Foreskin fibroblast (primary cell): ENCODE measurements at places on chromosomes 1 and 21.

DNA sequence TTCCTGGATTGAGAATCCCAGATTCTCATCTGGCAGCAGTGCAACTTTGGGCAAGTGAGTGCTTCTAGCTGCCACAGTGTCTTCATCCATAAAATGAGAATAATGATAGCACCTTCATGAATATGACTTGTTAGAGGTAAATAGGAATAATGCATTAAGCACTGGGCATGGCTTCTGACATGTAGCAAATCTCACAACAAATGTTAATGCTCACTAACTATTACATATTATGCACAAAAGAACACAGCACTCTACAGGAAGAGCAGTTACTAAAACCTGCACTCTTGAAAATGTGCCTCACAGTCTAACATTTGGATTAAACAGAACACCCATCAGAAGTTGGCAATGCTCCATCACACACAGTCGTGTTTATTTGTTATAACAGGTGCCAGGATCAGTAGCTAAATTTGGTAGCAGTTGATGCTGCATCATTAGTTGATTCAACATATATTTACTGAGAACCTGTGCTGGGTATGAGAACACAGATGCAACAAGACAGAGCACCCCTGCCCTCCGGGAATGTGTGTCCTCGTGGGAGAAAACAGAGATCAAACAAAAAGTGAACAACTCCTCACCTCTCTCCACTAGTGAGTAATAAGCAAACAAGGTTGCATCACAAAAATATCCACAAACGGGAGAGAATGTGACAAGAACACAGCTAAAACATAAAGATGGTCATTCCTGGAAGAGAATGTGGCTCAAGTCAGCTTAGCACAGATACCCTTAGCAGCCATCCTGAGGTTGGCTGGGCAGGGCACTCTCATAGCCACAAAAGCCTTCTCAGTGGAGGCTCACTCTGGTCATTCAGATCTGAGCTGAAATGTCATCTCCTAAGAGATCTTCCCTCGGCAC is 26.2 kb upstream of the LBR start:
- DNase-seq, result no peak

DNA sequence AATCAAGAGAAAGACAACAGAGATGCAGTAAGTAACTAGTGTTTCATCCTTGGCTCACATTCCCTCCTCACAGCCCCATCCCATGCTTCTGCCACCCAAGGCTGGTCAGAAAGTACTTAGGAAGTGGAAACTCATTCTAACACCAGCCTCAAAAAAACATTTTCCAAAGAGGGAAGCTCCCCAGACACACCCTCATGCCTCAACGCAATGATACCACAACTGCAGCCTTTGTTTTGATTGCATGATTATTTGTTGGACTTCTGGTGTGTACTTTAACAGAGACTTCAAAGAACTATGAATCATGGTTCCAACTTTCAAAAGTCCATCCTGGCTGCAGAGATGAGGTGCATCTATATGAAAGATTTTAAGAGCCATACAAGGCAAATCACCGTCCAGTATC is 45.2 kb upstream of the KCNA3 start:
- DNase-seq, result no peak

GRCh38 chr1:157312082-157312812 is 174.1 kb upstream of the ETV3 start:
- peak; percentile 2 for DNase-seq

DNA sequence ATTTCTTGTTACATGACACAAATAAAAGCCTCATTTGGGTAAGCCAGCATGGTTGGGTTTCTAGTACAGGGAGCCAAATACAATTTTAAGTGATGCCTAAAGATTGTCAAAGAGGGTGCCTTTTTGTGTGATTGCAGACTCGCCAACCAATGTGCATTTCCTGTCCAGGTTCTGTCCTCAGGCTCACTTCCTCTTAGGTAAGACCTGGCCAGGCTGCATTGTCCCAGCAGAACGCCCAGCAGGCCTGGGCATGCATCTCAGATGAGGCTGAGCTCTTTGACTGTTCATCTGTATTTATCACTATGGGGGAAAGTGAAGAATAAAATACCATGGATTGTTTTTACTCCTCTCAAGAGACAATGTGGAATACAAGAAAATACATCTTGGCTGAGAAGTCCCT is 49.7 kb downstream of the KCNC4 start:
- DNase-seq, result no peak

DNA sequence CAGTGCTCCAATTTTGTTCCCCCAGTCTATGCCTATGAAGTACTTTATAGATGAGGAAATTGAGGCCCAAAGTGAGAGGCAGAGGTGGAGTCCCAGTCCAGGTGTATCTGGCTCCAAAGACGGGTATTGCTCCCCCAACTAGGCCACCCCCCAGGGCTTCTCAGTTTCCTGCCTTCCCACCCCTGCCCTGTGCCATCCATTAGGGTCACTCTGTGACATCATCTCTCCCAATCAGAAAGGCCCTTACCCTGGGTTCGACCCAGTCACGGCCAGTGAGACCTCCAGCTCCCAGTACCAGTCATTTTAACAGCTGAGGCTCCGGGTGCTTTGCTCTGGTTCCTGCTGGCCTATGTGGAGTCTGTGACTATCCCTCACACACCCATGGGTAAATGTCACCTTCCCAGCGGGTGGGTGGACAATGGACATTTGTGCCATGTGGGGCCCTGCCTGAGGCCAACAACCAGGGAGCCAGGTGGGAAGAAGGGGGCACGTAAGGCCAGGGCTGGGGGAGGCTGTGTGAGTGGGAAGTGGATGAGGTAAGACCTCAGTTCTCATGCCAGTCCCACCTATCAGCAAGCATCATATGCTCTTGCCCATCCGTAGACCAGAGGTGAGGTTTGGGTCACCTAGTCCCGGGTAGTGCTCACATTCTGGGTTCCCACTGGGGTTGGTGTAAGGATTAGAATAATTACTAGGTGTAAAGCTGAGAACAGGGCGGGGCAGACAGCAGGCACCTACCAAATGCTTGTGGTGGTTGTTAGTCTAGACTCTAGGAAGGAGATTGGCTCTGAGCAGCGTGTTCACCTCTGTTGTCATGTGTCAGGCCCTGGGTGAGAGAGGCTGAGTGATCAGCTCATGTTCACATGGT is 685.9 kb downstream of the MATN1 start:
- no peak for DNase-seq

GRCh38 chr1:248841702-248842395 is 3.8 kb downstream of the ZNF672 start:
- peak; percentile 48 for DNase-seq

- no peak for DNase-seq
These were observed 18.6 kb downstream of the TMEM201 start for GRCh38 chr1:9607352-9607751.

- no peak for DNase-seq
These were observed 46.5 kb downstream of the OLFML3 start for GRCh38 chr1:114025609-114026401.

- no peak for DNase-seq
These were observed 798.1 kb downstream of the ADGRL2 start for GRCh38 chr1:82598812-82599211.

DNA sequence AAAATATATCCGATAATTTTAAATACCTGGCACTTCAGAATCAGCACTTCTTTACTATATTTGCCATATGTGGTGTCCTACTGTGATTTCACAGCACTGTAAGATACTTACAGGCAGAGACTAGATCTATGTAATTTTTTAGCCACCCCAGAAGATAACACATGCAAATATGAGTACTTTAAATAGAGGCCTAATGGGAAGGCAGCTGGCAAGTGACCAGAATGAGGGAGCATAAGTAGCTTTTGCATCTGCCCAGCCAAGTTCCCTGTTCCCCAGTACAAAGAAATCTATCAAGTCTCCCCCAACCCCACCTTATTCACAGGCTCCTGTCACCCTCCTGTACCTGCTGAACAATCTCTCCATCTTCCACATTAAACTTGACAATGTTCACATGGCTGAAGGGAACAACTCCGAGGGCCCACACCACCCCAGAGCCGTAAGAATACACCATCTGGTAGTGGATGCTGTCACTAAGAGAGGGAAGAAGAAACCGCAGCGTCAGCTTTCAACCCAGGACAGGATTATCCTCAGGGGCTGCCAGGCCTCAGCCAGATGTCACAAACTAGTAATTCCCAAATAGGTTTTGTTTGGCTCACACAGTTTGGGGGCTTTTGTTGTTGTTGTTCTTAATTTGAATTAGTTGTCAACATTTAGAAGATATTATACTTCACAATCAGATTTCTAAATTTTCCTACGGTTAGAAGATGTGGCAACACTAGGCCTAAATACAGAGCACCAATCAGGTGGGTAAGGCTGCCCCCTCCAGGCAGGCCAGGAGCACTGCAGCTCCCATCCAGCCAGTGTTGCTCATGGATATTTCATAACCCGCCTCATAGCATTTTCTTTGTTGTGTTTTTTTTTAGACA is 10.4 kb downstream of the EMC1 start:
- DNase-seq, result peak; percentile 57

GRCh38 chr1:205375835-205376545 is 19.3 kb upstream of the KLHDC8A start:
- DNase-seq, result no peak

DNA sequence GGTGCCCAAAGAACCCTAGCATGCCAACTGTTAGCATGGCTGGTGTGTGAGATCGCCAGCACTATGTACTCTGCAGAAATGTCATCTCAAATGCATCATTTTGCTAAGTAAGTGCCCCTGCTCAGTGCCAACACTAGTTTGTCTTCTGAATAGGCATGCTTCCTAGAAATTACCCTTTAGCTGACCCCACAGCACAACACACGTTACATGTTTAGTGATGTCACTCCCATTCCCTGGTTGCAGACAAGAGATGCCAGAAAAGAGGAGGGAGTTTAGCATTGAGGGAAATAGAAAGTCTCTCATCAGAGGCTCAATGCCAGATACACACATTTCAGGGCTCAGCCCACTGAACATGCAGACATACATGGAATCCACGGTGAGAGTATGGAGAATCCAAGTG is 9.3 kb upstream of the ST6GALNAC3 start:
- DNase-seq, result no peak

DNA sequence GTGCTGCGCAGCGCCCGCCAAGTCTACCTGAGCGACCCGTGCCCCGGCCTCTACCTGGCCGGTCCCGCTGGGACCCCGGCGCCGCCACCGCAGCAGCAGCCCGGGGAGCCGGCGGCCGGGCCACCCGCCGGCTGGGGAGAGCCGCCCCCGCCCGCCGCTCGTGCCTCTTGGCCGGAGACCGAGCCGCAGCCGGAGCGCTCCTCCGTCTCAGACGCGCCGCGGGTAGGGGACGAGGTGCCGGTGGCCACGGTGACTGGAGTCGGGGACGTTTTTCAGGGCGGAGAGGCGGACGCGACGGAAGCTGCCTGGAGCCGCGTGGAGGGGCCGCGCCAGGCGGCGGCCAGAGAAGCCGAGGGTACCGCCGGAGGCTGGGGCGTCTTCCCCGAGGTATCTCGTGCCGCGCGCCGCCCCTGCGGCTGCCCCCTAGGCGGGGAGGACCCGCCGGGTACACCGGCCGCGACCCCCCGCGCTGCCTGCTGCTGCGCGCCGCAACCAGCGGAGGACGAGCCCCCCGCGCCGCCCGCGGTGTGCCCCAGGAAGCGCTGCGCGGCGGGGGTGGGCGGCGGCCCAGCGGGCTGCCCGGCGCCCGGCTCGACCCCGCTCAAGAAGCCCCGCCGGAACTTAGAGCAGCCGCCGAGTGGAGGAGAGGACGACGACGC is 646 bp downstream of the IER5 start:
- peak; percentile 24 for DNase-seq

- DNase-seq, result peak; percentile 66
These were observed 91.5 kb downstream of the IER5 start for GRCh38 chr1:181179987-181180365.

- peak; percentile 100 for DNase-seq
These were observed 65.1 kb upstream of the JUN start for GRCh38 chr1:58848818-58849411.

DNA sequence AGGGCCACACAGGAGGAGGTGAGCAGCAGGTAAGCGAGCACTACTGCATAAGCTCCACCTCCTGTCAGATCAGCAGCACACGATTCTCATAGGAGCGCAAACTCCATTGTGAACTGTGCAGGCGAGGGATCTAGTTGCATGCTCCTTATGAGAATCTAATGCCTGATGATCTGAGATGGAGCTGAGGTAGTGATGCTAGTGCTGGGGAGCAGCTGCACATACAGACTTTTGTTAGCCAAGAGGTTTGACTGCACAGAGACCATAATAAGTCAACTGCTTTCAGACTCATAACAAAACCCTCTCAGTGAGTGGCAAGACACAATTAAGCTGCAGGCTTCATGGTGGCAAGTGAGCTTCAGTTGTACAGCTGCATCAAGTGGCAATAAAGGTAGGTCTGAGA is 83.4 kb downstream of the PSMG1 start:
- DNase-seq, result no peak
